Inflammatory macrophage (primary cell): ENCODE measurements at places on chromosomes 12 and 14.

GRCh38 chr14:96245710-96246538, 10.1 kb upstream of the BDKRB1 start:
- DNase-seq, result no peak

- DNase-seq, result no peak
These were observed 12.2 kb downstream of the SMOC1 start for GRCh38 chr14:69891422-69891821.

DNA sequence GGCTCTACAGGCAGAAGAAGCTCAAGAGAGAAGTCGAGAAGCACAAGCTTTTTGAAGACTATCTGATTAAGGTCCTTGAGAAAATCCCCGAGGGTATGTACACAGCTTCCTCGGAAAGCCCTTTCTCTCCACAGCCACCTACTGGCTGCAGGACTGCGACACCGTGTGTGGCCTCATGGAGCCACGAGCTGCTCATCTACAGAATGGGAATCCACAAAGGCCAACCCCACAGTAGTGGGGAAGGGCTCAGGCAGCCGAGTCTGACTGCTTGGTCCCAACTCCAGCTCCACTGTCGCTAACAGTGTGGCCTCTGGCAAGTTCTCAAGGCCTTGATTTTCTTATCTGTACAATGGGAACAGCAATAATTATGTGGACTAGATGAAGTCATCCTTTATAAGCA, 2.5 kb downstream of the CCDC197 start:
- no peak for DNase-seq

GRCh38 chr14:100503251-100503650, 84.0 kb downstream of the BEGAIN start:
- no peak for DNase-seq

DNA sequence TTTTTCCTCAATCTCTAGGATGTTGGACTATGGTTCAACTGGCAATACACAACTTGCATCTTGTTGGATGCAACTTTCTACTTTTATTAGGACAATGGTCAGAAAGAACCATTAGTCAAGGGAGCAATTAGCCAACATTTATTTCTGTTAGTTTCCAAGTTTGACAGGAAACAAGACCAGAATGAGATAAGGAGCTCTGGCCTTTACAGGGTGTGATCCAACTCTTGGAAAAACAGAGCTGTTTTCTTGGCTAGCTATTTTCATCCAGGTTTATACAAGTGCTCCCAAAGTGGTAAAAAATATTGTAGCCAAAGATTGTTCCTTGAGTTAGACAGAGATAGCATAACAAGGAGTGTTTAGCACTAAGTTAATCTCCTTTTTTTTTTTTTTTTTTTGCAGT, 3.9 kb upstream of the SYNE2 start:
- DNase-seq, result no peak

- DNase-seq, result no peak
These were observed 22.9 kb downstream of the SYNE3 start for GRCh38 chr14:95493503-95493902.

DNA sequence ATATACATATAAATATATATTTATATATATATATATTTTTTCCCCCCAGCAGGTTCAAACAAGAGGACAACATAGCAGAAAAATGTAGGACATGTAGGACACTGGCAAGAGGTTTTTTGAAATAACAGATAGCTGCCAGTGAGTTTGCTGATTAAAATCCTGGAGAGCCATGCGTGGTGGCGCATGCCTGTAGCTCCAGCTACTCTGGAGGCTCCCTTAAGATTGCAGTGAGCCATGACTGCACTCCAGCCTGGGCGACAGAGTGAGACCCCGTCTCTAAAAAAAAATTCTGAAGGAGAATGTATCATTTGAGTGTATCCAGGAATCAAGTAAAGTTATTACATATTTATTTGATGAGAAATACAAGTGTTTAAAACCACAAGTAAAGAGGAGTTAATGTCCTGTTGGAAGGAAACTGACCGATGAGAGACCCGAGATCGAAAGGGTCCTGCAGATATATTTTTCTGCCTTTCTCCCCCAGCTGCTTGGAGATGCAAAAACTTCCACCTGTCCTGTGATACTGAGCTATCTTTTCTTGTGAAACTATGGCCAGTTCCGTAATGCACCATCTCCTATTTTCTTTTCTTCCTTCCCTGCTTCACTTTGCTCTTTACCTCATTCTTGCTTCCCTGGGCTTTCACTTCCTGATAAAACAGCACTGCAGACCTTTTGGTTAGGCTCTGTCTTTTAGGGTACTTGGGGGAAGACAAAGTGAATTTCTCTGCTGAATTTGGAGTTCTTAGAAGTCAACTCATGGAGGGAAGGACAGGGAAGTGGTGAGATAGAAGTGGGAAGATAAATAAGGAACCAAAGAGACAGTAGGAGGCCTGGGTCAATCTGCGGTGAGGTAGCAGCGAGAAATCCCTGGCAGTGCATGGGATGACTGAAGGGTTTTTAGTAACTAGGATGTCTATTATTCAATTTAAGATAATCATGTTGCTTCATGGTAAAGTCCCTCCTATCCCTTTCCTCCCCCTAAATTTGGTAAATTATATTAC, 41.2 kb upstream of the SLC2A13 start:
- peak; percentile 85 for DNase-seq

DNA sequence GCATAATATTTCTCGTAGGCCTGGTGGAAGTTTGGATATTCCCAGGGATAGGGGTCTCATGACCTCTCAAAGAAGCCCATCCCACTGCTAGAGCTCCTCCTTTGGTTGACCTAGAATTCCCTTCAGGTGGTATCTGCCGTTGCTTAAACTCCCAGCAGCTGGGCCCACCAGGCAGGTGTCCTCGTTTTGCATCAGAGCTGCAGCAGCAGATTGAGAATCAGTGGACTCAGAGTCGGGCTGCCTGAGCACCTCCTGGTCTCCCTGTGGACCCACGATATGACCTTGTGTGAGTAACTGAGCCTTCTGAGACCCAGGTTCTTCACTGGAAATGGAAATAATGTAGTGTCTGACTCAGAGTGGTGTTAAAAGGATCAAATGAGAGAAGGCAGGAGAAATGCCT, 132.7 kb downstream of the PAPOLA start:
- no peak for DNase-seq
